Skeletal muscle tissue (tissue), 5 donors: ENCODE measurements at places on chromosomes 16 and 17. TPM values are rescaled to one million over a fixed set of nuclear protein-coding genes. Genes with fewer than 3 reads are reported as not detected.

Gene KRTAP9-4
- not detected for total RNA-seq

Gene SCGB1C2
- total RNA-seq = not detected

Gene PTX4
- total RNA-seq = 1.0 TPM

Gene CTRL
- total RNA-seq = 1.0 TPM

Gene FOXF1
- not detected for total RNA-seq

Gene CDH15
- total RNA-seq = 124 TPM

Gene DLX3
- total RNA-seq = not detected

Gene SLC12A3
- not detected for total RNA-seq

Gene ABCC11
- not detected for total RNA-seq

Gene MYO15B
- 43.8 TPM for total RNA-seq
